T-helper 17 cell (primary cell): ENCODE measurements at places on chromosomes 13 and 19.

- no peak overlapping the region for H3K4me3 ChIP-seq
- H3K4me1 ChIP-seq: no peaks in the 10 kb centered on the region
- no peak overlapping the region for H3K27ac ChIP-seq
Observed at GRCh38 chr13:69461397-69461796, 646.2 kb upstream of the ATXN8OS start.

DNA sequence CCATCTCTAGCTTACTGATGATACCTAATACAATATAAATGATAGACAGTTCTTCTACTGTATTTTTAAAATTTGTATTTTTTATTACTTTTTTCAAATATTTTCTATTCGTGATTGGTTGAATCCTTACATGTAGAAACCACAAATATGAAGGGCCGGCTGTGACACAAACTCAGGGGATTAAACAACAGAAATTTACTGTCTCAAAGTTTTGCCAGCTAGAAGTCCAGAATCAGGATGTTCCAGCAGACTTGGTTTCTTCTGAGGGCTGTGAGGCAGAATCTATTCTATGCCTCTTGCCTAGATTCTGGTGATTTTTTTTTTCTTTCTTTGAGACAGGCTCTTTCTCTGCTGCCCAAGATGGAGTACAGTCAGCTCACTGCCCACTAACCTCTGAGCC, 13.8 kb downstream of the FPR1 start:
- H3K27me3 ChIP-seq: peaks cover 36% of the 10 kb centered on the region
- no peak overlapping the region for H3K4me3 ChIP-seq
- no peaks in the 10 kb centered on the region for H3K36me3 ChIP-seq
- no peak for DNase-seq
- H3K27ac ChIP-seq: no peak overlapping the region
- peaks cover 3% of the 10 kb centered on the region for H3K4me1 ChIP-seq

- H3K4me3 ChIP-seq: no peak overlapping the region
- peaks cover 29% of the 10 kb centered on the region for H3K27me3 ChIP-seq
- H3K27ac ChIP-seq: no peak overlapping the region
- no peak for DNase-seq
Observed at GRCh38 chr13:44380404-44381165, 7.0 kb downstream of the SERP2 start.

DNA sequence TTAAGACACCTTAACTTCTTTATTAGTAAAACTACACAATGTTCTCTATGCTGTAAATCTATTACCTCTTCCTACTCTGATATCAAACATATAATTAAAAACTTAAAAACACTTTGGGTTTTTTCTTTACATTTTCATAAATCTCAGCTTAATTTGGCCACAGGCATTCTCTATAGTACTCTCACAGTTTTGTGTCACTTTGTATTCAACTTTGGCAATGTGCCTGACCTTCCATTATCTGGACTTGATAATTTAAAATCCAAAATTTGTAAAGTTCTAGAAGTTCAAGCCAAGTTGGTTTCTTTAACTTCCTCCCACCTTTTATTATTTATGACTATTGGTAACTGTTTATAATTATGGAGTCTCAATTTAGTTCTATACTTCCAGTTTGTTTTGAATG, 46.4 kb downstream of the VWA8 start:
- H3K4me1 ChIP-seq: peaks cover 18% of the 10 kb centered on the region
- no peak overlapping the region for H3K4me3 ChIP-seq
- H3K27me3 ChIP-seq: no peaks in the 10 kb centered on the region
- H3K36me3 ChIP-seq: no peaks in the 10 kb centered on the region

- H3K27me3 ChIP-seq: no peaks in the 10 kb centered on the region
- H3K4me3 ChIP-seq: peak overlapping the region; percentile 66
- H3K4me1 ChIP-seq: peaks cover 36% of the 10 kb centered on the region
- peaks cover 4% of the 10 kb centered on the region for H3K36me3 ChIP-seq
Observed at GRCh38 chr19:48989701-48990291, 3.3 kb downstream of the GYS1 start.

- H3K4me1 ChIP-seq: no peaks in the 10 kb centered on the region
- peak within 1 kb of the TSS; percentile 88 for H3K27ac ChIP-seq
- peaks cover 5% of the 10 kb centered on the region for H3K36me3 ChIP-seq
- H3K4me3 ChIP-seq: peak within 1 kb of the TSS; percentile 92
- DNase-seq: peak; percentile 52
Observed at GRCh38 chr19:51887522-51888498, at the start of gene ZNF577. Gene ZNF577 (minus strand): TSS chr19:51887951. CDS start chr19:51880382, 7,569 bp downstream.

DNA sequence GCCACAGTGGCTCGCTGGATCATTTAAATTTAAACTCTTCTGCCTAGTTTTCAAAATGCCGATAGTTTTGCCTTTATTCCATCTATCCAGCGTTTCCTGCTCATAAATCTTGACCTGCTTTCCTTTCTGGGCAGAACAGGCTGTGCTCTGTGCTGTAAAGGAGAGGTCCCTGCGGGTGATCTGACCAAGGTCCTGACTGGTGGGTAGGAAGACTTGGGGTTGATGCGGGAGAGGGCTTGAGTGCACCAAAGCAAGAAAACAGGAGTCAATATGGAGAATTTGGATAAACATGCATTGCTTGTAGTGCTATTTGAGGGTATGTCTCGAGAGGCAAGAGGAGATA, 533.6 kb downstream of the MYO16 start:
- H3K4me1 ChIP-seq: peaks cover 8% of the 10 kb centered on the region
- H3K4me3 ChIP-seq: no peak overlapping the region
- no peak overlapping the region for H3K27ac ChIP-seq
- H3K27me3 ChIP-seq: peaks cover 3% of the 10 kb centered on the region
- no peak for DNase-seq

DNA sequence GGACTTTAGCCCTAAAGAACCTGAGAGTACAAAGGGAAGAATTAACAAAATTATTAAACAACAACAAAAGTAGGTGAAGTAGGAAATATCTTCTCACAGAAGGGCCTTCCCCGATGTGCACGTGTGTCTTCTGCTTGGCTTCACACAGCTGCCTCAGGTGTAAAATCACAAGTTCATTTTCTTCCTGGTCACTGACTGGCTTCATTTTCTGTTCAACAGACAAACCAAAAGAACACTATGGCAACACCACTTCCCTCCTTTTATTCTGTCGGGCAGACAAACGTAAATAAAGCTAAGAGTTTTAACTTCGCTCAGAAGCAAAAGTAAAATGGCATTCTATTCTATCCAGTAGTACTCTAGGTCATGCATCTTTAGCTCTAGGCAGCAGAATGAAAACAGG, 140.9 kb downstream of the TBC1D4 start:
- H3K27me3 ChIP-seq: peaks cover 4% of the 10 kb centered on the region
- H3K27ac ChIP-seq: no peak overlapping the region
- H3K4me3 ChIP-seq: no peak overlapping the region
- no peaks in the 10 kb centered on the region for H3K4me1 ChIP-seq
- DNase-seq: no peak
- H3K36me3 ChIP-seq: peaks cover 9% of the 10 kb centered on the region

GRCh38 chr13:52994051-52994450, 34.6 kb upstream of the OLFM4 start:
- H3K4me3 ChIP-seq: no peak overlapping the region
- no peaks in the 10 kb centered on the region for H3K36me3 ChIP-seq
- no peak for DNase-seq

- no peaks in the 10 kb centered on the region for H3K27me3 ChIP-seq
- peak overlapping the region; percentile 100 for H3K4me3 ChIP-seq
- peaks cover 4% of the 10 kb centered on the region for H3K36me3 ChIP-seq
- H3K27ac ChIP-seq: peak overlapping the region; percentile 97
- H3K4me1 ChIP-seq: peaks cover 39% of the 10 kb centered on the region
Observed at GRCh38 chr13:77699059-77699680, 1.7 kb downstream of the SLAIN1 start.

GRCh38 chr19:13042443-13043130, 47.3 kb downstream of the NFIX start:
- H3K27me3 ChIP-seq: peaks cover 32% of the 10 kb centered on the region
- H3K4me3 ChIP-seq: no peak overlapping the region
- H3K4me1 ChIP-seq: peaks cover 2% of the 10 kb centered on the region
- H3K27ac ChIP-seq: no peak overlapping the region
- no peak for DNase-seq
- no peaks in the 10 kb centered on the region for H3K36me3 ChIP-seq
